DND-41 (cell line): ENCODE measurements at places on chromosomes 16 and 17.

GRCh38 chr17:71180801-71181385, 939.9 kb upstream of the SOX9 start:
- no peak overlapping the region for H3K4me3 ChIP-seq
- DNase-seq, result no peak

- H3K36me3 ChIP-seq, result no peaks in the 10 kb centered on the region
- no peaks in the 10 kb centered on the region for H3K4me1 ChIP-seq
- H3K4me3 ChIP-seq, result no peak overlapping the region
- H3K27me3 ChIP-seq, result peaks cover 14% of the 10 kb centered on the region
- DNase-seq, result no peak
These were observed 181.4 kb upstream of the WSCD1 start for GRCh38 chr17:5888811-5889210.

- H3K36me3 ChIP-seq, result no peaks in the 10 kb centered on the region
- H3K4me1 ChIP-seq, result peaks cover 15% of the 10 kb centered on the region; the same call in 1 of the 2 replicates
- peak; percentile 56 for DNase-seq
- H3K27me3 ChIP-seq, result peaks cover 24% of the 10 kb centered on the region
- no peak overlapping the region for H3K4me3 ChIP-seq
These were observed 877 bp upstream of the KREMEN2 start for GRCh38 chr16:2963074-2963722.

- no peaks in the 10 kb centered on the region for H3K27me3 ChIP-seq
- no peaks in the 10 kb centered on the region for H3K4me1 ChIP-seq
- no peak overlapping the region for H3K4me3 ChIP-seq
- no peak for DNase-seq
- H3K27ac ChIP-seq, result no peak overlapping the region
These were observed 20.4 kb upstream of the WDR45B start for GRCh38 chr17:82668631-82669099.

DNA sequence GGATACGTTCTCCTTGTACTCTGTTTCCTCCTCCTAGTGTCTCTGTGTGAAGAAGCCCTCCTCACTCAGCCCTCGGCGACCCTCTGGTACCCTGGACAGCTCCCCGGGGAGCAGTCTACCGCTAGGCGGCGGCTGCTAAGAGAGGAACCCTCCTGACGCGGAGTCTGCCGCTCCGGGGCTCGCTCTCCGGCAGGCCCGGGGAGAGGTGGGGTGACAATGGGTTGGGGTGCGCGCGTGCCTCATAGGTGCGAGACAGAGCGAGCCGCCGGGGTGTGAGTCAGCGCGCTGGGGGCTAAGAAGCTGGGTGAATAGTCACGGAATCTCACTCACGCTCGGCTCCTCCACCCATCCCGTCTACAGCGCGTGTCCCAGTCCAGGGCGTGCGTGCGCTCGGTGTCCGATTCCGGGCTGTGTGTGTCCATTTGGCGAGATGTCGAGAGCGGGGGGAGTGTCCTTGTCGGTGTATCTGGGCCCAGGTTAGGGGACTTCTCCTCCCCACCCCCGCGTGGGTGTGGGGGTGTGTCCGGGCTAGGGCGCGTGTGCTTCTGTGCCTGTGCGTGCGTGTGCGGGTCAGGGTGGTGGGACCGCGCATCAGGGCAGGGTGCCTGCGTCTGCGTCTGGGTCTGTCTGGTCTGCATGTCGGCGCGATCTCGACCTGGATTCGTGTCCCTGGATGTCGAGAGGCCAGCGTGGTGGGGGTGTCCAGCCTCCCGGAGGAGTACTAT, 577 bp upstream of the HS3ST2 start:
- peak; percentile 34 for DNase-seq
- H3K36me3 ChIP-seq, result no peaks in the 10 kb centered on the region
- H3K4me3 ChIP-seq, result no peak overlapping the region

- H3K36me3 ChIP-seq, result no peaks in the 10 kb centered on the region
- H3K4me1 ChIP-seq, result peaks cover 11% of the 10 kb centered on the region
- peak; percentile 81 for DNase-seq
- H3K27ac ChIP-seq, result no peak within 1 kb of the TSS
- H3K27me3 ChIP-seq, result no peaks in the 10 kb centered on the region
- peak within 1 kb of the TSS; percentile 49 for H3K4me3 ChIP-seq
These were observed at the start of gene SPIRE2 for GRCh38 chr16:89828199-89828869. Gene SPIRE2 (plus strand): TSS chr16:89828475. CDS start chr16:89828551, 76 bp downstream.
